SJSA1 (cell line): ENCODE measurements at places on chromosomes 7 and 10.

DNA sequence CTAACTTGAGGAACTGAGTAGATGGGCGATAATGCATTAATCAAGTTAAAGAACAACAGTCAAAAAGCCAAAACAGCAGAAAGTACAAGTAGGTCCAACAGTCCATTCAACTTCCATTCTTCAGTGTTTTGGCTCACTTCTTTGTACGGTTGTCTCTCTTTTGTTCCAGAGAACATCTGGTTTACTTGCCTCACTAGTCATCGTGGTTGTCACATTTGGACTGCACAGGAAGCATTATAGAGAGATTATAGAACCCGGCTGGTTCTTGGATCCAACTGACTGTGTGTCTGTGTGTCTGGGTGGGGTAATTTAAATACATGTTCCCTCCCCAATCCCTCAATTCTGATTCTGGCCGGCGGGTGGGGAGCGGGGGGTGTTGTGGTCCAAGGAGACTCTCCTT, 1.8 kb upstream of the CEP41 start:
- DNase-seq, result no peak

DNA sequence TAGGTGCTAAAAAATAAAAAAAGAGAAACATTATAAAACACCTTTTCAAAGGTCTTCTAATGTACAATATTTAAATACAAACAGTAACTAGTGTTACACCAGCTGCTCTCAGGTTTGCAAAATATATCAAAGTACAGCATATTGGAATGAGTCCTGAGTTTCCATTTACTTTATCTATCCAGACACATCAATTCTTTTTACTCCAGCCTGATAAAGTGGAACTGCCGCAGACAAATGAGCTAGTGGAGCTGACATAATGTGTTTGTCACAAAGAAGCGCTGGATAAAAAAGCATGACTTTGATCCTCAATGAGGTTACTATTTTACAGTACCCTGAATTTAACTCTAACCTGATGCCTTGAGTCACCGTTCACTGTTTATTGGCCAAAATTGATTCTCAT, 1243.1 kb downstream of the GATA3 start:
- no peak for DNase-seq

DNA sequence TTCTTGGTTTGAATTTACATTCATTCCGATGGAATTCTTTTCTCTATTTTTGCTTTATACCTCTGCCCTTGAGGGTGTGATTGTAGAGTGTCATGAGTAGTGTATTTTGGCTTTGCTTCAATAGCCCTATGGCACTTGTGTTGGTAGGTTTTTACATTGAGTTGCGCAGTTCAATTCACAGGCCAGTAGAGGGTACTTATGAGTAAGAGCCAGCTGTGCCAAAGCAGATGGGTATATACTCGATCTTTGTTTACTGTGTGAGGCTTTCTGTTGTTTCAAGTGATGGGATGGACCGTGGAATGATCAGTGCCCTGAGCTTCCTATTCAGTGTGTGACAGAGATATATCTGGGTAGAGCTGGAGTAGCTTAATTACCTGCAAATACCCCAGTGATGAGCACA, 4.3 kb upstream of the AKR1C3 start:
- no peak for DNase-seq

- DNase-seq, result no peak
Observed at GRCh38 chr10:32204606-32205005, 142.4 kb downstream of the EPC1 start.
